ENCODE measurements at places on chromosomes 3 and 15.

GRCh38 chr15:55230051-55230670 lies 33.4 kb upstream of the RSL24D1 start:
- no peak for DNase-seq

DNA sequence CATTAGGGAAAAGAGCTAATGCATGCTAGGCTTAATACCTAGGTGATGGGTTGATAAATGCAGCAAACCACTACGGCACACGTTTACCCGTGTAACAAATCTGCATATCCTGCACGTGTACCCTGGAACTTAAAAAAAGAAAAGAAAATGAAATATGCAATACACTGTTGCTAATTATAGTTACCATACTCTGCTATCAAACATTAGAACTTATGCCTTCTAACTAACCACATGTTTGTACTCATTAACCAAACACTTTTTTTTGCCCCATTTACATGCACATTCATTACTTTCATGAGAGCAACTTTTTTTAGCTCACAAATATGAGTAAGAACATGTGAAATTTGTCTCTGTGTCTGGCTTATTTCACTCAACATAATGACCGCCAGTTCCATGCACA lies 253.1 kb downstream of the CGGBP1 start:
- no peak for DNase-seq

DNA sequence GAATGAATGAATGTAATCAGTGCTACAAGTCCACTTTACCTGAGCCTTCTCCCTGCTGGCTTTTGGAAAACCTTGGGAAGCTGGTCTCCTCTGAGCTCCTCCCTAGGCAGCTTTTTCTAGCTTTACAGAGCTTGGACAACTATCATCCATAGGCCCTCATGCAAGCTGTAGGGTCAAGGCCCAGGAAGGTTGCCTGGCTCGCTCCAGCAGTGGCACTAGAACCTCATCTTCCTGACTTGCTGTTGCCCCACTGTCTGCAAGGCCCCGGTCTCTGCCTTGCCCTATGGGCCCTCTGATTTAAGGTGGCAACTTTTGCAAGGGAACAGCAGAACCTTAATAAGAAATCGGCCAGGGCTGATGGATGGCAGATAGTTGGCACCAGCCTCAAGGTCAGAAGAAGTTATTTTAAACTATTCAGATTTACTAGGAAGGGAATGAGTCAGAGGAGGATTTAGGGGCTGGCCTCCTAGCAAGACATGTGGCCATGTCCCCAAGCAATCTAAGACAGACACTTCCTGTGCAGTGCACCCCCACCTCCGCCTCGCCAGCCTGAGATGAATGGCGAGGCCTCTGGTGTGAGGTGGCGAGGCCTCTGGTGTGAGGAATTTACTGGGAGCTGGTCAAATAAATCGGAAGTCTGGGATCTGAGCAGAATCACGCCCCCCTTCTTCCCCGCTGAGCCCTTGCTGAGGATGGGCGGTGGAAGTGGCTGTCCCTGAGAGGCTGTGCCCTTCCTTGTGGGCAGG lies 180.8 kb downstream of the MEGF11 start:
- DNase-seq = no peak

GRCh38 chr15:98528046-98528725 lies 120.2 kb upstream of the IGF1R start:
- no peak for DNase-seq

GRCh38 chr3:14488286-14489041 lies 51.7 kb downstream of the GRIP2 start:
- no peak for DNase-seq

DNA sequence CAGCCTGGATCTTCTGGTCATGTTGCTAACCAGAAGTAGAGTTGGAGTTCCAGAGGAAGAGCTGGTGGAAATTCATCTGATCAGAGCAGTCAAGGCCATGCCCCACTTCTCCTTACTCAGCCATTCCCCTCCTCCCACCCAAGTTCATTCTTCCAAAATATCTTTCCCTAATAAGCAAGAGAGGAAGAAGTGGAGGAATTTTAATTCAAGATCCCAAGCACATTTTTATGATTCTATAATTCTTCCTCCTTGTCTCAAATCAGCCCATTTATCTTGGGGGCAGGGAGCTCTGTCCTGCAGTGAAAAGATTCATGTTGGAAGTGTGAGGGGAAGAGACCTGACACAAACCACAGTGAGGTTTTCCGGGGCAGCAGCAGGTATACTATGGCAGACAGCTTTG lies 85.0 kb upstream of the GALNT15 start:
- no peak for DNase-seq

GRCh38 chr3:39479701-39480414 lies 12.4 kb downstream of the MOBP start:
- DNase-seq = no peak

GRCh38 chr15:39124155-39124552 lies 456.7 kb upstream of the THBS1 start:
- no peak for DNase-seq

DNA sequence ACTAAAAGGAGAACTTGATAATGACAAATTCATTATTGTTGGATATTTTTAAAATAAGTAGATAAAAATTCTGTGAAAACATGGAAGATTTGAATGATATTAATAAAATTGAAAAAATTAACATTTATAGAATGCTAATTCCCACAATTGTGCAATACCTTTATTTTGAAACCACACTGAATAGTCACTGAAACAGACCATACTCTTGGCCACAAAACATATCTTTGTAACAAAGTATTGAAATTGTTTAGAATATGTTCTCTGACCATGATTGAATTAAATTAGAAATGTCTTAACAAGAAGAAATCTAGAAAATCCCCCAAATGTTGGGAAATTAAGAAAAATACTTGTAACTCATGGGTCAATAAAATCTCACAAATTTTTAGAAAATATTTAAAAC lies 49.2 kb downstream of the ARHGAP11B start:
- no peak for DNase-seq

GRCh38 chr3:126029241-126029640 lies 54.7 kb downstream of the SLC41A3 start:
- DNase-seq = no peak

- no peak for DNase-seq
Observed at GRCh38 chr3:14822670-14823390, 4.1 kb downstream of the FGD5 start.

- no peak for DNase-seq
Observed at GRCh38 chr3:176906046-176906905, 291.0 kb downstream of the TBL1XR1 start.

- DNase-seq = no peak
Observed at GRCh38 chr3:98705694-98706093, 57.4 kb upstream of the ST3GAL6 start.

- DNase-seq = no peak
Observed at GRCh38 chr3:197963019-197963637, 3.1 kb downstream of the LMLN start.

DNA sequence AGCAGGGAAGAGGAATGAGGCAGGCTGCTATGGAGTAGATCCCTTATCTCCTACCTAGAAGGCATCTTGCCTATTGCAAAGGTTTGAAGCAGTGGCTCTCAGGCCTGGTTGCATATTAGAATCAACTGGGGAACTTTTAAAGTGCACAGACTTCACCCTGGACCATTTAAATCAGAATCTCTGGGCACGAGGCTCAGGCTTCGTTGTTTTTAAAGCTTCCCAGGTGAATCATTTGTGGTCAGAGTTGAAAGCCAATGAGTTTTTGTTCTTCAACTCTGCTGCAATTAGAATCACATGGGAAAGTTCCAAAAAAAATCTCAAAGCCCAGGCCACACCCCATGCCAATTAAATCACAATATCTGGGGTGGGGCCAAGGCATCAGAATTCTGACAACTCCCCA lies 773.1 kb downstream of the AGBL1 start:
- no peak for DNase-seq

DNA sequence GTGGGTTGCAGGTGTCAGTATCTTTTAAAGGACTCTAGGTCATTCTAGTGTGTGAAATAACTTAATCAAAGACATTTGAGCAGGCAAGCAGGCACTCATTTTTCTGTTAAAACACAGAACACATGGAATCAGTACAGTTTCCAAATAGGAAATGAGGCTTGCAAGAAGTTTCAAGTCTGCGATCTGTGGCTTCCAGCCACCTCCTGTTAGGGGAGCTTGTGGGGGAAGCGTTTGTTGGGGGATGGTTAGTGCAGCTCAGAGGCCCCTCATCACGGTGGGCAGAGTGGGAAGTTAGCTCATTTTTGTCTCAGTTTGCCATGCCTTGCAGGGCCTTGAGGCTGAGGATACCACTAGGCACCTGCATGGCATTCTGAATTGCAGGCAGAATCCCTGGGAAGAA lies 59.9 kb downstream of the SLC6A11 start:
- no peak for DNase-seq

DNA sequence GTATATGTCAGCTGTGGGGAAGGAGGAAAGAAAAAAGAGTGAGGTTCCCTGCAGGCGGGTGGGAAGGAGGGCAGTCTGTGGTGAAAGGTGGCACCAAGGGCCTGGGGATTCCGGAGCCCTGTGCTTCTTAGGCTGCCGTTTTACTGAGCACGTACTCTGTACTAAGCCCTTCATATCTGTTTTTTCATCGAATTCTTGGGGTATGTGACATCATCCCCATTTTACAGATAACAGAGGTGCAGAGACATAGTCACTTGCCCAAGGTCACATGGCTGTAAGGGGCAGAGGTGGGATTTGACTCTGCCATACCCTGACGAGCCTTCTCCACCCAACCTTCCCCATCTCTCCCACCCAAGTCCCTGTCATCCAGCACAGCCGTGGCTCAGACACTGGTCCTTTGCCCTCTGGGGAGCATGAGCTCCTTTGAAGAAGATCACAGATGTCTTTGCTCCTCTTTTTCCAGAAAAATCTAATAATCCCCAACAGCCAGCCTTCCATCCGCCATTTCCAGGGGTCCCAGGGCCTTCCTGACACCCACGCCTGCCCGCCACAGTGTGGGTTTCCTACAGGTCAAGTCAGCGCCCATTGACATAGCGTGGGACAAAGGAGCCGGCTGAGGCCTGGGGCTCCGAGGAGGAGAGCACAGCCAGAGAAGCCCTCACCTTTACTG lies 24.2 kb downstream of the CYP11A1 start:
- no peak for DNase-seq

DNA sequence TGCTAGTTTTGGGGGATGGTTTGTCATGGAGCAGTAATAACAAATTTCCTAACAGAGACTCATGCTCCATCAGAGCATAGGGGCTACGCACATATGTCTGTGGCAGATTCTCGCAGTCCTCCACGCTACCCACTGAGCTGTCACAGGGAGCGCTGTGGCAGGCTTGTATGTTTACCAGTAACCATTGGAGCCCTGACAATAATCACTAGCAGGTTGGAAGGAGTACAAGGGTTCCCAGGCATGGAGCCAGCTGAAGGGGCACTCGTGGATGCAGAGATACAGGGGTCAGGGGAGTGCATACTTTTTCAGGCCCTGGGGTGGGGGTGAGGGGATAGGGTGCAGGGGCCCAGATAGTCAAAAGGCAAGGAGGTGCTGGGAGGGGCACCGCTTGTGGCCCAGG lies 7.9 kb upstream of the GP9 start:
- DNase-seq = no peak

DNA sequence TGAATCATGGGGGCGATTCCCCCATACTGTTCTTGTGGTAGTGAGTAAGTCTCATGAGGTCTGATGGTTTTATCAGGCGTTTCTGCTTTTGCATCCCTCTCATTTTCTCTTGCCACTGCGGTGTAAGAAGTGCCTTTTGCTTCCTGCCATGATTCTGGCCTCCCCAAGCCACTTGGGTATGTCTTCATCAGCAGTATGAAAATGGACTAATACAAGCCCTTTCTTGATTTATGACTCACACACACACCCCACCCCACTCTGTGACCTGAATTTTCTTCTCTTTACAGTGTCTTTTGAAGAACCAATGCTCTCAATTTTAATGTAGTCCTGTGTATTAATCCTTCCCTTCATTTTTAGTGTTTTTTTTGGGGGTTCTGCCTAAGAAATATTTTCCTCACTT lies 244.8 kb downstream of the PLCL2 start:
- DNase-seq = no peak

DNA sequence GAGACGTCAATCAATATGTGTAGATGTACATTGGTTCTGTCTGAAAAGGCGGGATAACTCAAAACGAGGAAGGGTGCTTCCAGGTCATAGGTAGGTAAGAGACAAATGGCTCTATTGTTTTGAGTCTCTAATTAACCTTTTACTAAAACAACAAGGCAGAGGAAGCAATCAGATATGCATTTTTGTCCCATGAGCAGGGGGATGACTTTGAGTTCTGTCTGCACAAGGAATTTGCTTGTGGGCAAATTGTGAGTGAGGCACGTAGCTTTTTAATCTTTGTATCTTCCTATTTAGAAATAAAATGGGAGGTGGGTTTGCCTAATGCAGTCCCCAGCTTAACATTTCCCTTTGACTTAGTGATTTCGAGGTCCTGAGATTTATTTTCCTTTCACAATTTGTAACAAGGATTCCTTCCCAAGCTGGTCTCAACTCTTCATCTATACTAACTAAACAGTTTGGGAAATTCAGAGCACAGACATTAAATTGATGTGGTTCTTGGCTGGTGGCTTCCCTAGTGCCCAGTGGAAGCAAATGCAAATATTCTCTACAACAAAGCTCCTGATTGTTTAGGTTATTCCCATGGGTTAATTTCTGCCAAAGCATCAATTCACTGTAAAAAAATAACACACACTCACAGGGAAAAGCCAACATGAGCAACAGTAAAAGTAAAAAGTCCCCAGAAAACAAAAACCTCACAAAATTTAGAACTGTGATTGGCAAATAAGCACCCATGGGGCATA lies 738.8 kb upstream of the SGO1 start:
- DNase-seq = no peak

DNA sequence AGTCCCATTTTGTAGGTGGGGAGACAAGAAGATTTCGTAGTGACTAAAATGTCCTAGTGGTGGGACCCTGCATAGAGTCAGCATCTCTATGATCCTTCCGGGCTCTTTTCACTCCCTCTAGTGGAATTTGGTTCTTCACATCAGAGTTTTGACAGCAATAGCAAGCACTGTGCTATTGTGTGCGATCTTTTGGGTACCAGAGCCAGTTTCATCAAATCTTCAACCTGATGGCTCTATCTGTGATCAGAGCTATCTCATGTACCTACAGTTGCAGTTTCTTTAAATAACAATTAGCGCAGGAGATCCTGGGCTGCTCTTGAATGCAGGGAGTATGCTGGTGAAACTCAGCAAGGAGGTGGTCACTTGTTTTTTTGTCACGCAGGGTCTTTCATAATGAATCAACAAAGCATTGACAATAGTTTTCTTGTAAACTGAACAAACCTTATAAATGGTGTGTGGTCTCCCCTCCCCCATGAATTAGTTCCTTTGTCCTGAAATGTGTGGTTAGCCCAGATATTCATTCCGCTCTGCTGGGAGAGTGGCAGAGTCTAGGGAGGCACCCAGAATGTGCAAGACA lies 257.2 kb upstream of the SOX2 start:
- DNase-seq = no peak

- DNase-seq = no peak
Observed at GRCh38 chr15:62505762-62506161, 340.7 kb upstream of the C2CD4B start.

DNA sequence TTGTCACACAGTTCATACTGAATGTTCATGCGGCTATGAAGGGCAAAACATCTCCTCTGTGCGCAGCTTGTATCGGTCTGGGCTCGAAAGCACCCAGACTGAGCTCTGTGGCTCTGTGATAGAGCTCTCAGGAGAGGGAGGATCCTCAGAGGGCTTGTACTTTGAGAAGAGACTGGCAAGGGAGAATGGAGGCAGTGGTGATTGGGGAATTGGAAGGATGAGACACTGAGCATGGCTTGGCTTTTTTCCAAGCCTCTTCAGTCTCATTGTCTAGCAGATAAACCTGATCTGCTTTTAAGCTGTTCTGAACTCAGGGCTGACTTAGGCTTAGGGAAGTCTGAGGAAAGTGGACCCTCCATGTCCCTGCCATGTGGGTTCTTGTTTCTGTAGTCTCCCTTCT lies 43.0 kb downstream of the RAD54L2 start:
- DNase-seq = no peak

Data from suprapubic skin (tissue), 4 donors.